ENCODE measurements at places on chromosomes 16 and 17.

DNA sequence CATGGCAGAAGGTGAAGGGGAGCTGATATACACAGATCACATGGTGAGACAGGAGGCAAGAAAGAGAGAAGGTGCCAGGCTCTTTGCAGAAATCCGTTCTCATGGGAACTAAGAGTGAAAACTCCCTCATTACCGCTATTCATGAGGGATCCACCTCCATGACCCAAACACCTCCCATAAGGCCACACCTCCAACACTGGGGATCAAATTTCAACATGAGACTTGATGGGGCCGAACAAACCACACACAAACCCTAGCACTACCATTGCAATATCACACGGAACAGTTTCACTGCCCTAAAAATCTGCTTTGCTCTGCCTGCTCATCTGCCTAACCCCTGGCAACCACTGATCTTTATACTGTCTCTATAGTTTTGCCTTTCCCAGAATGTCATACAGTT is 34.8 kb downstream of the C17orf67 start:
- DNase-seq: no peak

- DNase-seq: no peak
Measured at GRCh38 chr17:77312786-77313599, 172.2 kb downstream of the SEC14L1 start.

DNA sequence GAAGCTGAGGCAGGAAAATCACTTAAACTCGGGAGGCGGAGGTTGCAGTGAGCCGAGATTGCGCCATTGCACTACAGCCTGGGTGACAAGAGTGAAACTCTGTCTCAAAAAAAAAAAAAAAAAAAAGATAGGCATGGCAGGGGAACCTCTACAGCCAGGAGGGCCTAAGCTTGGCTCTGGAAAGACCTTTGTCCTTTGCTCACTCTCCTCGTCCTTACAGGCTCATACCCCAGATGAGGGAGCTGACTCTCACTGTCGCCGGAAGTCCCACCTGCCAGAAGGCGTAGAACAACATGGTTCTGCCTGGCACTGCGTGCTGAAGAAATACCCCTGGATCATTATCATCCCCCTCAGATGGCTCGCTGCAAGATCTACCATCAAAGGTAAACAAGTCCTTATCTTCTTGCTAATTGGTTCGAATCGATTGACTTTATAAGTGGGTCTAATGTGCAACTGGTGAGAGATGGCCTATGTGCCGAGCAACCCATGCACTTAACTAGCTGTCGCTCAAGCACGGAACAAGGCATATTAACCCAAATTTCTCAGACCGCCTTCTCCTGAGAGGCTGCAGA is 29.7 kb downstream of the RTN4RL1 start:
- DNase-seq: no peak

DNA sequence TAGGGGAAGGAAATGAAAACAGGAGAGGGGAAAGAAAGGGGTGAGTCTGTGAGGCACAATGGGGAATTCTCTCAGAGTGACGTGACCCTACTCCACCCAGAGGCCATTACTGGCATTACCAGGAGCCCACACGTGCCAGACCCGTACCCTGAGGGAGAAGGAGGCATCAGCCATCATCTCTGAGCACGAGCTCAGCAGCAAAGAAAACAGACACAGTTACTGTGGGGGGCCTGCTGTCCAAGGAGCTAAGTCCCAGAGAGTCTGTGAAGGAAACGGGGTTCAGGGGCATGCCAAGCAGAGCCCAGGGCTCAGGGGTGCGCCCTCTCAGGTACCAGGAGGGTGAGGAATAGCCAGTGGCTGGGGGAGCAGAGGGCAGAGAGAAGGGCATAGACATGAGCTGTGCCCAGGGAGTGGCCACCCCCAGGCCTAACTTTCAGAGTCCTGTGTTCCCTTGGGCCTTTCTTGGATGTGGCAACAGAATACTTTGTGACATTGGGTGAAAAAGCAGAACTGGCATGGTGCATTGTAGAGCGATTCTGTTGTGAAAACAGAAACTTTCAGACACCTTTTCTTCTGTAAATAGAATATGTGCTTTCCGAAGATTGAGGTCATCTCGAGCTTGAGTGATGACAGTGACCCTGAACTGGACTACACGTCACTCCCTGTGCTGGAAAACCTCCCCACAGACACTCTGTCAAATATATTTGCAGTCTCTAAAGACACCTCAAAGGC is 11.3 kb downstream of the TAF1C start:
- DNase-seq: peak; percentile 19

GRCh38 chr17:65074778-65075250 is 18.3 kb upstream of the GNA13 start:
- DNase-seq: no peak

DNA sequence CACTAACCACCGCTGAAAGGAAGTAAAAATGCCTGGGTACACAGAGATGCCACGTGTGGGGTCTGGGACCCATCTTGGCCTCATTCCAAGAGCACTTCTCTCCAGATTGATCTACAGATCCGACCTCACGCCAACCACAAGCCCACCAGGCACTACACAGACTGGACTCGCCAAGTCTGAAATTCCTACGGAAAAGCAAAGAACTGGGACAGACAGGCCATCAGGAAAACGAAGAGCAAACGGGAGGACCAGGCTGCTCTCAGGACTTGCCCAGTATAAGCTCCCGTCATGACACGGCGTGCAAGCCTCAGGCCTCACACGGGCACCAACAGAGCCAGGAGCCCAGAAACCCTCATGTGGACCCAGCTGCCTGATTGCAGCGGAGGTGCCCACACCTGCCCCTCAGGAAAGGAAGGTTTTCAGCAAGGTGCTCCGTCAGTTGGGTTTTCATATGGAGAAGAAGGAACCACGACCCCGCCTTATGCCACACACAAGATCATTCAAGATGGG is 20.1 kb upstream of the C16orf95 start:
- DNase-seq: no peak

GRCh38 chr16:68235887-68236136 is at the start of gene ESRP2:
ESRP2 (minus strand) TSS chr16:68236127; CDS start chr16:68236045, 82 bp downstream.
- no peak for DNase-seq

DNA sequence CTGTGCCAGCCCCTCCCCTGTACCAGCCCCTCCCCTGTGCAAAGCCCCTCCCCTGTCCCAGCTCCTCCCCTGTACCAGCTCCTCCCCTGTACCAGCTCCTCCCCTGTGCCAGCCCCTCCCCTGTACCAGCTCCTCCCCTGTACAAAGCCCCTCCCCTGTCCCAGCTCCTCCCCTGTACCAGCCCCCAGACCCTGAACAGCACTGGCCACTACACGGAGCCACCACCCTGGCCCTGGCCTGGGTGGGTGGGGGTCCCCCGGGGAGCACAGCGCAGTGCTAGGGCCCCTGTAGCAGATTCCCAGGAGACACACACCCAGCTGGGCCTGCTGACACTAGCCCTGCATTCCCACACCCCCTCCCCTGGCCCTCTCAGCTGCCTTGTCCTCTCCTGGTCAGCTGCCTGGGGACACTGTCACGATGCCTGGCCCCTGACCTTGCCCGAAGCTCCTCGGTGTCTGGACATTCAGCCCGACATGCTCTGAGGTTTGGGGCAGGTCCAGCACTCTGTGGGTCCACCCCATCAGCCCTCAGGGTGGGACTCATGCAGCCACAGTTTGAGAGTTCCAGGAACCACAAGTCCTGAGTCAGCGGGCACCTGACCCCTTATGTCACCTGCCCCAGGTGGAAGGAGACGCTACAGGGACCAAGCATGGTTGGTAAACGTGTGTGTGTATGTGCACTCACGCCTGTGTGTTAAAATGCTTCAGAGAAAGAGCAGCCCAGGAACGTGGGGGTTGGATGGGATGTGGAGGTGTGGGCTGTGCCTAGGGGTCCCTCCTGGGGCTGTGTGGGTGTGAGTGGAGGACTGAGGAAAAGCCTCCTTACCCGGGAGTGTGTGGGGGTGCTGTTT is 114.2 kb downstream of the METRNL start:
- DNase-seq: no peak

- no peak for DNase-seq
Measured at GRCh38 chr17:43126911-43127290, 1.7 kb upstream of the BRCA1 start.

- DNase-seq: no peak
Measured at GRCh38 chr16:30659507-30660423, 1.5 kb downstream of the FBRS start.

GRCh38 chr17:44326861-44327444 is 2.3 kb upstream of the SLC25A39 start:
- DNase-seq: peak; percentile 79

GRCh38 chr17:27564463-27564862 is 66.5 kb upstream of the LGALS9 start:
- no peak for DNase-seq

DNA sequence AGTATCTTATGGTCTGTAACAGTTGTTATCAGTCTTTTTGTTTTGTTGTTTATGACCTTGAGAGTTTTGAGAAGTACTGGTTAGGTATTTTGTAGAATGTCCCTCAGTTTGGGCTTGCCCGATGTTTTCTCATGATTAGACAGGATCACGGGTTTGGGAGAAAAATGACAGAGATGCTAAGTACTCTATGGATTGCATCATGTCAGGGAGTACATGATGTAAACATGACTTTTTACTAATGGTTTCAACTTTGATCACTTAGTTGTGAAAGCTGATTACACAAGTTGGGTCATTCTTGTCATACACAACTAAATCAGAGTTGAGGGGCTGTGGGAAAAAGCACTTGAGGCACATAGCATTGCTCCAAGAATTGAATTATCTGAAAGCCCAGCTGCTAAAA is 94.7 kb upstream of the SIAH1 start:
- no peak for DNase-seq

GRCh38 chr16:87369796-87370719 is 13.5 kb downstream of the FBXO31 start:
- DNase-seq: no peak

GRCh38 chr16:67248073-67248400 is 742 bp upstream of the SLC9A5 start:
- no peak for DNase-seq

DNA sequence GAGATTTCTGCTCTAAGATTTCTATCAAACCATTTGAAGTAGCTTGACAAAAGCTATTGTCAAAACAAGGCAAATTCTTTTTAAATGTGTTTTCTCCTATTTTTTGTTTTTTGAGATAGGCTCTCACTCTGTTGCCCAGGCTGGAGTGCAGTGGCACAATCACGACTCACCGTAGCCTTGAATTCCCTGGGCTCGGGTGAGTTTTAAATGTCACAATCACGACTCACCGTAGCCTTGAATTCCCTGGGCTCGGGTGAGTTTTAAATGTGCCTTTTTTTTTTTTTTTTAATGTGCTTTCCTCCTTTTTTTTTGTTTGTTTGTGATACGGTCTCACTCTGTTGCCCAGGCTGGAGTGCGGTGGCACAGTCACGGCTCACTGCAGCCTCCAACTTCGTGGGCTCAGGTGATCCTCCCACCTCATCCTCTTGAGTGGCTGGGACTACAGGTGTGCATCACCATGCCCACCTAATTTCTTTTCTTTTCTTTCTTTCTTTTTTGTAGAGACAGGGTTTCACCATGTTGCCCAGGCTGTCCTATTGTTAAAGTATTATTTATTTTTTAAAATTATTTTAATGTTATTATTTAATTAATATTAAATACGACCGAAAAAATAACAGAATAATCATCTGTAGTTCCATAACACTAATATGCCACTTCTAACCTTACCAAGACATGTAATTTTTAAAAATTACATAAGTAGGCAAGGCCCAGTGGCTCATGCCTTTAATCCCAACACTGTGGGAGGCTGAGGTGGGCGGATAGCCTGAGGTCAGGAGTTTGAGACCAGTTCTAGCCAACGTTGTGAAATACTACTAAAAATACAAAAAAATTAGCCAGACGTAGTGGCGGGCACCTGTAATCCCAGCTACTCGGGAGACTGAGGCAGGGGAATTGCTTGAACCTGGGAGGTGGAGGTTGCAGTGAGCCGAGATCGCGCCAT is 69.7 kb upstream of the FA2H start:
- DNase-seq: no peak

- DNase-seq: no peak
Measured at GRCh38 chr16:72085002-72085401, 8.4 kb downstream of the TXNL4B start.

DNA sequence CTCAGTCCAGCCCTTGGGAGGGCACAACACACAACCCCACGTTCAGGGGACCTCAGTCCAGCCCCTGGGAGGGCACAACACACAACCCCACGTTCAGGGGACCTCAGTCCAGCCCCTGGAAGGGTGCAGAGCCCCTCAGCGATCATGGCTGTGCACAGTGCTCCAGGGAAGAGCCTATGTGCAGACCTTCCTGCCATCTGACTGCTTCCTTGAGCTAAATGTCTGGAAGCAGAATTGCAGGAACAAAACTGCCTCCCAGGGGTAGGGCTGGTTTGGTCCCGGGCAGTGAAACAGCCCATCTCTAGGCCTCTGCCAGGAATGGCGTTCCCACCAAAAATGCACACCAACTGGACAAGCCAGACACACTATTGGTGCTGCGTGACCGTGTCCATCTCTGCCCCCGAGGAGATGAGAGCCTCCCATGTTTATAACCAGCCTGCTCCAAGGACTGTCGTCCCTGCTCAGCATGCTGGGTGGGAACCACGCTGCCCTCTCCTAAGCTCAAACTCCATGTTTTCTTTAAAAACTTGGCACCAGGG is 44.0 kb downstream of the ZNF276 start:
- no peak for DNase-seq

- no peak for DNase-seq
Measured at GRCh38 chr17:42608305-42609181, 631 bp downstream of the RETREG3 start.

DNA sequence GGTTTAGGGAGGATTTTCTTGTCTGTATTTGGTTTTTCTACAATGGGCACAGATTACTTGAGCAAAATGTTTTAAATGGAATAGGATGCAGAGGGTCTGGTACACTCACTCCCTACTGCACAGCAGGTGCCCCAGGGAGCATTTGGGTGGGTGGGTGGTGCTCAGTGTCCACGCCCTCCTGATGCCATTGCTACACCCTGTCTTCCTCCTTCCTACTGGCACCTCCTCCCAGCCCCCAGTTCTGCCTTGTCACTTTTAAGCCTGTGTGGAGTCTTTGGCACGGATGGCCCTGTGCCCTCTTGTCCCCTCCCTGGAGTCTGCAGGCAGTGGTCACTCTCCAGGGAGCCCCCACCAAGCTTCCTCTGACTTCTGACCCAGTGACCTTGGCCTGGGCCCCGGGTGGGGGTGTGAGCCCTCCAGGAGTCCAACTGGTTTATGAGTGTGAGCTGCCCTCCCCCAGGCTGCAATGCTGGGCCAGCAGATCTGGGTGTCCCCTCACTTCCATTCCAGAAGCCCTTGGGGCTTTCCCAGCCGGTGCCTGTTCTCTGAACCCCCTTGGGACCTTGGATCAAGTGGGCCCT is 15.5 kb downstream of the LLGL2 start:
- no peak for DNase-seq

- no peak for DNase-seq
Measured at GRCh38 chr16:50037662-50038220, 12.7 kb downstream of the CNEP1R1 start.

DNA sequence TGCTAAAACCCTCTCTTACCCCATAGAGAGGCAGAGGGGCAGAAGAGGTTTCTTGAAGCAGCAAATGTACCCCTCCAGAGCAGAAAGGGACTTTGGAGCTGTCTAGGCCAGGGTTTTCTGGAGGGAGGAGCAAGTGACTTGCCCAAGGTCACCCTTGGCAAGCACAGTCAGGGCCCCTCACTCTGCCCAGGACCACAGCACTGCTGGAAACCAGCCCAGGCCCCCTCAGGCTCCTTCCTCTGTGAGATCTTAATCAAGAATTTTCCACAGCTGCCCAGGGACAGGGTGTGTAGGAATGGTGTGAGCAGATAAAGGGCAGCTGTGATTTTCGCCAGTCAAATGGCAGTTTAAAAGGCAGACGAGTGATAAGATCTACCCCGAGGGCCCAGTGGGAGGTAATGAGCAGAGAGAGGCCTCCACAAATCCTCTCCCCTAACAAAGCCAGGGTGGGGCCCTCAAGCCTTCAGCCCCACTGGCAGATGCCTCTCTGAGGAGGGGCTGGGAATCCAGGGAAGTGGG is 3.9 kb upstream of the SLC12A3 start:
- DNase-seq: no peak

GRCh38 chr17:82502207-82502606 is 17.3 kb upstream of the FOXK2 start:
- no peak for DNase-seq
